ENCODE measurements at places on chromosomes 3 and 15. TPM values are rescaled to one million over a fixed set of nuclear protein-coding genes. Genes with fewer than 3 reads are reported as not detected.

Gene PSMD2
- total RNA-seq, result 622 TPM

DNA sequence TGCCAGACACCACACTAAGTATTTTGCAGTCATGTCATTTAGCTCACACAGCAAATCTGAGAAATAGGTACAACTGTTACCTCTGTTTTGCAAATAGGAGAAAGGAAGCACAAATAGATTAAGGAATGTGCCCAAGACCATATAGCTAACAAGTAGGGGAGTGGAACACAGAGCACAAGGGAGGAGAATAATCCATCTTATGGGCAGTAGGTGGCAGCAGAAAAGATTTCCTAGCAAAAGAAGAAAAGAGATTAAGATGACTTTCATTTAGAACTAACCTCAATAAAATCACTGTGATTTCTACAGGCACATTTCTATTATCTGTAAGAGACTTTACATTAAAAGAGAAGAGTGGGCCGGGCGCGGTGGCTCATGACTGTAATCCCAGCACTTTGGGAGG is 49.1 kb downstream of the NR1I2 start:
- H3K27me3 ChIP-seq, result no peaks in the 10 kb centered on the region
- H3K4me1 ChIP-seq, result no peaks in the 10 kb centered on the region
- H3K4me3 ChIP-seq, result no peak overlapping the region

DNA sequence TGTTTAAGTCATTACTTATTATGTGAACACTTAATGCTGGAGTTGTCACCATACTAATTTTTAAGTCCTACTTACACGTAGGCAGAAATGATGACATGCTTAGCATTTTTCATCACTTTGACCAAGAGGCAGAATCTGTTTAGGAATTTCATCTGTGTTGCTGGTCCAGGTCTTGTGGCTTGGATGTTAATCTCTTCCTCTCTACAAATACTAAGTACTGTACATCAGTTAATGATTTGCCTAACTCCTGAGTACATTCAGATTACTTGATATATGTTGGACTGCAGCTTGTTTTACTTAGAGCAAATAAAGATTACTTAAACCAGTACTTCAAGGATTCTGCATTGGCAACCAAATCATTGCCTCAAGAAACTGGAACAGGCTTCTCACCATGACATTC is 8.6 kb downstream of the SNRK start:
- H3K27ac ChIP-seq, result no peak overlapping the region
- H3K36me3 ChIP-seq, result no peaks in the 10 kb centered on the region
- no peak overlapping the region for H3K4me3 ChIP-seq
- H3K27me3 ChIP-seq, result no peaks in the 10 kb centered on the region
- no peak for DNase-seq

- H3K4me1 ChIP-seq, result no peaks in the 10 kb centered on the region
- no peak for DNase-seq
- H3K36me3 ChIP-seq, result no peaks in the 10 kb centered on the region
- H3K27me3 ChIP-seq, result no peaks in the 10 kb centered on the region
- H3K4me3 ChIP-seq, result no peak overlapping the region
These were observed 65.4 kb upstream of the P2RY1 start for GRCh38 chr3:152769523-152769922.

- DNase-seq, result no peak
- H3K27ac ChIP-seq, result no peak overlapping the region
- no peaks in the 10 kb centered on the region for H3K36me3 ChIP-seq
These were observed 123.8 kb upstream of the DAZL start for GRCh38 chr3:16728770-16729745.

GRCh38 chr3:164486150-164486549 is 592.1 kb downstream of the SI start:
- no peaks in the 10 kb centered on the region for H3K4me1 ChIP-seq
- no peak overlapping the region for H3K4me3 ChIP-seq
- H3K27me3 ChIP-seq, result no peaks in the 10 kb centered on the region
- no peak for DNase-seq

Data from A673 (cell line).